ENCODE measurements at places on chromosomes 7 and 10.

DNA sequence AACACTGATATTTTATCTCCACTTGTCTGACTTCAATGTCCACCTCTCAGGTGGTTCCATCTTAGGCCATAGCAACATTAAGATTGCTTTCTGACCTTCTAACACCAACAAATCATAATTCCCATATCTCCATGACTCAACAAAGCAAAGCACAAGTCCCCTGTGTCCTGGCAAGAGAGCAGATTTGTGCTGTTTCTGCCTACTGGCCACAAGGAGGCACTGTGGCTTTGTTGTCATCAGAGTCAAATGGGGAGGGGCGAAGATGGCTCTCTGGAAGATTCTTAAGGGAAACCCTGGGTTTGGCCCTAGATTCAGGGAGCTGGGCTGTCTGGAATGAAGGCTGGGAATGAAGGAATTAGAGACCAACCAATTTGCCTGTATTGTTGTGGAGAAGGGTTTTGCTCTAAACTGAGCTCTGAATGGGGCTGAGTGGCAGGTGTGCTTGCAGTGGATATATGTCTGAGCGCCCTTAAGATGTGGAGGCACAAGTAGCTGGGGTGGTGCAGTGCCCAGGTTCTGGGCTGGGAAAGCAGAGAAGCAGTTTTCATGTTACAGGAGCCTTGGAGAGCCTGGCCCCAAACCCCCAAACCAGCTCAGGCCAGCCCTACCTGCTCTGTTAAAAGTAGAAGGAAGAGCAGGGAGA lies 154.8 kb upstream of the PRSS58 start:
- peak; percentile 44 for DNase-seq

DNA sequence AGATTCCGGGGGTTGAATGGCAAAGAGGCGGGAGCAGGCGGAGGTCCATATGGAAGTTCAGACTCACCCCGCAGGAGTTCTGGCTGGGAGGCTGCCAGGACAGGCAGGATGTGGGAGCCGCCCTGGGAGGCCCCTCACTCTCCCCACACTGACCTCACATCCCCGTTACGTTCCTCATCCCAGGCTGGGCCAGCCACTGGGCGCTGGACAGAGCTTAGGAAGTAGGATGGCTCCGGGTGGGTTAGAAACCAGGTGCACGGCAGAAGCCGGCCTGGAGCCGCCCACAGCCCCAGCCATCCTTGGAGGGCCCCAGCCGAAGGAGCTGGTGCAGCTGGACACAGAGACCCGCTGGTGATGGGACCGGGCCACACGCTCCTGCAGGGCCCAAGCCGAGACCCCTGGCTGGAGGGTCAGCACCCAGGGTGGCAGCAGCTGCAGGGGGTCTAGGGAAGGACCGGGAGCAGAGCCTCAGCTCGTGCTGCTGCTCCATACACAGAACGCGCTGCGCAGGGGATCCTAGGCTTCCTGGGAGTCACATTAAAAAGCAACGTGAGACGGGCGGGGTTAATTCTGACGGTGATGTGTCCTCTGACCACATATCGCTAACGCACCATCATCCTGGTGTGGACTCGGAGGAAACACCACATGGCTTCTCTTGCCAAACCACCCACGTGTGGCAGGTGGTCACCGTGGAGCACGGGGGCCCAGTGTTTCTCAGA lies 98.6 kb upstream of the DIP2C start:
- no peak for DNase-seq

- no peak for DNase-seq
These were observed 24.5 kb downstream of the GPR22 start for GRCh38 chr7:107494315-107494751.

DNA sequence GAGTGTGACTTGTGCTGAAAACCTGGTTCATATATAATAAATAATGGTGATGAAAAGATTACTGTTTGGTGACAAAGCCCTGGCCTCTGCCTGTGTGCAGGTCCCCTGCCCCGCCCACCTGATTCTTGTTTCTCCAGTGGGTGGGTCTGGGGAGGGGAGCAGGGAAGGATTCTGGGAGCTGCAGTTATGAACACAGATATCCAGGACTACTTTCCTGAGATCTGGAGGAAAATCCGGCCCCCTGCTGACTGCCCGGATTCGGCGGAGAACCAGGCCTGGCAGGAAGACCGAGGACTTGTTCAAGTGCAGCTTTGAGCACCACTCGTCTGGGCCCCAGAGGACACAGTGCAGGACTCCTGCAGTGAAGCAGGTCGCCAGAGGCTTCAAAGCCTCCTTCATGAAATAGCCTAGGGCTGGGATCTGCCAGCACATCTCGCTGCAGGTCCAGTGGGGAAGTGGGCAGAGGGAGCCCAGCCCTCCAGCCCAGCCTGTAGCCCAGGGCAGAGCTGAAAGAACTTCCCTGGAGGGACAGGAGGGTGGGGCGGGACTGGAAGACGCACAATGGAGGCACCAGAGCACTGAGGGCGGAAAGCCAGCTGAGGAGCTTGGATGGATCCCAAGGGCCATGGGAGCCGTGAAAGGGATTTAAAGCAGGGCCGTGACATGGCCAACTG lies 7.0 kb downstream of the ATP6V0E2 start:
- DNase-seq, result no peak
